ENCODE measurements at places on chromosomes 5 and 9. TPM values are rescaled to one million over a fixed set of nuclear protein-coding genes. Genes with fewer than 3 reads are reported as not detected.

GRXCR2 gene
- not detected for total RNA-seq

GRM6 gene
- not detected for total RNA-seq

ARL14EPL gene
- not detected for total RNA-seq

NFIB gene
- total RNA-seq, result 5.3 TPM

GPX3 gene
- total RNA-seq, result 3.0 TPM
